Lung (tissue), 17 donors: ENCODE measurements at places on chromosomes 16 and 17.
A peak's percentile ranks its signal among the peaks of the same experiment; 100 is the strongest.

DNA sequence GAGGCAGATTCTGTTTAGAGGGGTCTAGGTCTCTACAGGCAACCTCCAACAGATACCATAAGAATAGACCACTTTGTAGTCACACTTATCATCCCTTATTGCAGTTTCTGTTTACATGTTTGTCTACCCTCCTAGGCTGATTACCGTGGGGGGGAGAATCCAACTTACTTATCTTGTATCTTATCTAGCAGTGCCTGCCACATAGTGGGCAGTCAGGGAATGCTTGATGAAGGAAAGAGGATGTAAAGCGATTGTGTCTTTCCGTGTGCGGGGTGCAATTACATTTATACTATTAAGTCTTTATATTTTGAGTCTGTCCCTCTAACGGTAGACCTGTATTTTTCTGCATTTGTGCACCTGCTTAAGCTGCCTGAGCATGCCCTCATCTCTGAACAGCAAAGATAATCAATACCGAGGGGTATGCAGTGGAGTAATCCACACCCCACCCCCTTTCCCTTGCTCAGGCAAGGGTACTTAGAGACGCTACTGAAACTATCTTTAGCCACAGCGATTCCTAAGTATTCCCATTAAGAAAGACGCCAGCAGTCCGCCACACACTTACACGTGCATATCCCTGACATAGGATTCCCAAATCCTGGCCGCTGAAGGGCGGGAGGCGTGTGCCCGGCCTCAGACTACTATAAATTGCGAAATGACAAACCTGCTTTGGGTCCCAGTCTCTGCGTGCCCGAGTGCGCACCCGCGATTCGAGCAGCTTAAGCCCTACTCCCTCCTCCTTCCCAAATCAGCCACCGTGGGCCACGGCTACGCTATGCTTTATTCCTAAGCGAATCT is 635 bp upstream of the AATF start:
- no peak for DNase-seq

DNA sequence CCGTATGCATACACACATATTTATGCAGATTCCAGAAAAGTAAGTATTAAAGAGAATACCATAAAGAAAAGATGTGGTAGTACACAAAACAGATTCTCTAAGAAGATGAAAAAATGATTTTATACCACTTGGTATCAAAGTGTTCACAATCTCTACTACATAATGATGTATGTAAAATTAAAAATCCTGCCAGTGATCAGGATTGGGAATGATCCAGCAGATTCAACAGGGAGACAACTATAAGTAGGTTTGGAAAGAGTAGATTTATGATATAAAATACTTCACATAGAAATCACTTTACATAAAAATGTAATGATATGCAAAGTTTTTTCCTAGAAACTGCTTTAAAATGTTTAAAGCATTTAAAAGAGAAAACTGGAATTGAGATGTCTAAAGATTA is 447.0 kb downstream of the CNTNAP4 start:
- DNase-seq, result no peak

GRCh38 chr16:30395992-30396585 is 869 bp downstream of the ZNF48 start:
- no peak for DNase-seq

- peak; percentile 36 for DNase-seq
These were observed 34.4 kb downstream of the CMIP start for GRCh38 chr16:81478876-81479511.

GRCh38 chr16:47310792-47311211 is 150.1 kb downstream of the ITFG1 start:
- DNase-seq, result no peak
